ENCODE measurements at places on chromosomes 1 and 21. TPM values are rescaled to one million over a fixed set of nuclear protein-coding genes. Genes with fewer than 3 reads are reported as not detected.

The CFHR2 gene
- total RNA-seq, result not detected

The EIF2D gene
- total RNA-seq, result 48.9 TPM

The PDZK1IP1 gene
- total RNA-seq, result not detected

The RPTN gene
- not detected for total RNA-seq

The IFNLR1 gene
- total RNA-seq, result 1.3 TPM

The SH2D1B gene
- not detected for total RNA-seq

The FCRLB gene
- 0.11 TPM for total RNA-seq

The DMRTA2 gene
- not detected for total RNA-seq

The SLC44A3 gene
- total RNA-seq, result 0.36 TPM

The C21orf91 gene
- 42.2 TPM for total RNA-seq

Data from CD4-positive, alpha-beta T cell (primary cell).